DND-41 (cell line): ENCODE measurements at places on chromosomes 6 and 20.

DNA sequence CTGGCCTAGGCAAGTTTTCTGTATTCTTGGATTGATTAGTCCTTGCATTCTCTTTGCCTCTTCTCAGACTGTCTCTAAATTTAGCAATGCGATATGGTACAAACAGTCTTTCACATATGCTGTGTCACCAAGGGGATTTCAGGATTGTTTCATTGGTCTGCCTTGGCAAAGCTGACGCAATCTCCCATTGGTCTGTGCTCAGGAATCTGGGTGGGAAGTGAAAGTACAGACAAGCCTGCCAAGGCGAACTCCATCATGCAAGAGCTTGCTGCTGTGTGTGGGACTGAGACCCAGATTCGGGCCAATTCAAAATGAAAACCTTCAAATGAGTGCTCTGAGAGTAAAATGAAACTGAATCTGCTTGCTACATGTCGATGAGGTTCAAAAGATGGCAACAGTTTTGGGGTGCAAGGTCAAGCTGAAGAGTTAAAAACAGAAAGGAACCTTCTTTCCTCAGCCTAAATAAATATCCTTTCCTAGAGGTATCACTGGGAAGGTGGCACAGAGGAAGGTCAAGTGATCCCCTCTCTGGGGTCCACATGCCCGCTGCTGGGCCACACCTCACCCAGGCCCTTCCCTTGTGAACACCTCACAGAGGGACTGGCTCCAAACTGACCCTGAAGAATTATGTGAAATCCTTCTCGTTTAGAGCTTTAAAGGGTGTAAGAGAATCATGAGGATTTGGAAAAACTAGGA, 198.8 kb upstream of the PREP start:
- no peak for DNase-seq

- no peak for DNase-seq
Measured at GRCh38 chr6:83958241-83958685, 75.3 kb upstream of the MRAP2 start.

DNA sequence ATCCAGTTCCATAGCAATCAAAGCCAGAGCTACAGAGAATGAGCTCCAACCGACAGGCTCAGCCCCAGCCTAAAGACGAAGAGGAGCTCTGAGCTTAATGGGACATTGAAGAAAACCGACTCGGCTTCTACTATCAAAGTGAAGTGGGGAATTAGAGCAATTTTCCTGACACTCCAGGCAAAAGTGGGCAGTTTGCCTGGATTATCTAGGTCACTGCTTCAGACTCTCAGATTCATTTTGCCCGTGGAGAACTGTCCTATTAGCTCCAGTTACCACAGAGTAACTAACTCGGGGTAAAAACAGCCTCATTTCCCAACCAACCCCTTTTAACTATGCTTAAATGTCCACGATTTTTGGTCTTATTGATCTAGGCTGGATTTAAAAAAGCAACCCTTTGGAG, 592.1 kb upstream of the NRSN1 start:
- no peak for DNase-seq

- no peak for DNase-seq
Measured at GRCh38 chr6:104585646-104586045, 274.1 kb downstream of the HACE1 start.

DNA sequence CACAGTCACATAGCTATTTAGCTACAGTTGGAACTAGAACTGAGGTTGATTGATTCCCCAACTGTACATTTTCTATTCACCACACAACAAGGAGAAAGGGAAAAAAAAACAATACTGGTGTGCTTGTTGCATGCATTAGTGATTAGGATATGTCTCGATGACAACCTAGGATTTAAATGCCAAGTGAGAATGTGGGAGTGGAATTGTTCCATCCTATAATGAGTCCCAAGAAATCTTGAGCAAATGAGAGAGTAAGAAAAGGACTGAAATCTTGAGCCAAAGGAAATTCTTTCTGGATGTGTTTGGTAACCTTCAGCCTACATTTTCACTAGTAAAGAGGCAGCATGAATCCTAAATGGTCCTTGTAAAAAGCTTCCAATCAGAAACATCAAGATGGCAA, 232.7 kb downstream of the HIVEP2 start:
- DNase-seq, result no peak

DNA sequence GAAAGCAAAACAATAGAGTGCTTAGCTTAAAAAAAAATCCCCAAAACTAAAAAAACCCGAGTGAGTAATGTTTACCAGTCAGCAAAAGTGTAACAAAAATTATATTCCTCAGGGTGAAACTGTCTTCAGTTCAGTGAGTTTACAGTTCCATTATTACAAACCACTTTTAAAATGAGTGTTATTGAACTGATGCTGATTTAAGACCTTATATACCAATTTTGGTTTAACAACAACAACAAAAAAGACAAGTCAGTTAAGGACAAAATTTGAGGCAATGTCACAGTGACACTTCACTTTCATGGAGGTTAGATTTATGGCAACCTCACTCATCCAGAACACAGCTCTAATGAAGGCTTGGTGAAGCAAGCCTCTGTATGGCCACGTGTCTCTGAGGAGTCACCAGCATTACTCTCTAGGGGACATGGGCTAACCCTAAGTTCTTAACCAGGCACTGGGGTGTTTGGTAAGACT, 630.8 kb downstream of the PHF3 start:
- DNase-seq, result no peak

DNA sequence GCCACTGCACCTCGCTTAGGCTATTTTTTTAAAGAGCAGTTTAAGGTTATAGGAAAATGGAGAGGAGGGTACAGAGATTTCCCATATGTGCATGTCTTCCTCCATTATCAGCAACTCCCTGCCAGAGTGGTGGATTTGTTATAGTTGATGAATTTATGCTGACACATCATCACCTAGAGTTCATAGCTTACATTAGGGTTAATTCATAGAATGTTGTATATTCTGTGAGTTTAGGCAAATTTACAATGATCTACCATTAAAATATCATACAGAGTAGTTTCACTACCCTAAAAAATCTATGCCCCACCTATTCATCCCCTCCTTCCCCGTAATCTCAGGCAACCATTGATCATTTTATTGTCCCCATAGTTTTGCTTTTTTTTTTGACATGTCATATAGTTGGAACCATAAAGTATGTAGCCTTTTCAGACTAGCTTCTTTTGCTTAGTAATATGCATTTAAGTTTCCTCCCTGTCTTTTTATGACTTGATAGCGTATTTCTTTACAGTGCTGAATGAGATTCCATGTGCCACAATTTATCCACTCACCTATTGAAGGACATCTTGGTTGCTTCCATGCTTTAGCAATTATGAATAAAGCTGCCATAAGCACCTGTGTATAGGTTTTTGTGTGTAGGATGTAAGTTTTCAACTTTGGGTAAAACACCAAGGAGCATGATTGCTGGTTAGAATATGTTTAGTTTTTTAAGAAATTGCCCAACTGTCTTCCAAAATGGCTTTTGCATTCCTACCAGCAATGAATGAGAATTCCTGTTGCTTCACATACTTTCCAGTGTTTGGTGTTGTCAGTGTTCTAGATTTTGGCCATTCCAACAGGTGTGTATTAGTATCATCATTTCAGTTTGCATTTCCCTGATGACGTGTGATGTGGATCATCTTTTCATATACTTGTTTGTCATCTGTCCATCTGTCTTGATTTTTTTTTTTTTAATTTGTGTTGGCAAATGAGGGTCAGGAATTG, 60.2 kb downstream of the NCOA3 start:
- no peak for DNase-seq

DNA sequence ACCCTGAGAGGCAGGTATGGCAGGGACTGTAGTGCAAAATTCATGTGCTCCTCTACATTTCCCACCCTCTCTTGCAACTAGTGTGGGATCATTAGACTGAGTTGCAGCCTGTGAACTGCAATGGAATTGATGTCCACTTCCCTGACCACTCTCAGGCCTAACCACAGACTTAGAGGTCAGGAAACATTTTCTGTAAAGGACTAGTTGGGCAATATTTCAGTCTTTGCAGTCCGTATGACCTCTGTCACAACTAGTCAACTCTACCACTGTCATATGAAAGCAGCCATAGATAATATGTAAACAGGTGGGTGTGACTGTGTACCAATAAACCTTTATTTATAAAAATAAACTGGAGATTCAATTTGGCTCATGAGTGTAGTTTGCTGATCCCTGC, 134.4 kb upstream of the TOP1 start:
- DNase-seq, result no peak

DNA sequence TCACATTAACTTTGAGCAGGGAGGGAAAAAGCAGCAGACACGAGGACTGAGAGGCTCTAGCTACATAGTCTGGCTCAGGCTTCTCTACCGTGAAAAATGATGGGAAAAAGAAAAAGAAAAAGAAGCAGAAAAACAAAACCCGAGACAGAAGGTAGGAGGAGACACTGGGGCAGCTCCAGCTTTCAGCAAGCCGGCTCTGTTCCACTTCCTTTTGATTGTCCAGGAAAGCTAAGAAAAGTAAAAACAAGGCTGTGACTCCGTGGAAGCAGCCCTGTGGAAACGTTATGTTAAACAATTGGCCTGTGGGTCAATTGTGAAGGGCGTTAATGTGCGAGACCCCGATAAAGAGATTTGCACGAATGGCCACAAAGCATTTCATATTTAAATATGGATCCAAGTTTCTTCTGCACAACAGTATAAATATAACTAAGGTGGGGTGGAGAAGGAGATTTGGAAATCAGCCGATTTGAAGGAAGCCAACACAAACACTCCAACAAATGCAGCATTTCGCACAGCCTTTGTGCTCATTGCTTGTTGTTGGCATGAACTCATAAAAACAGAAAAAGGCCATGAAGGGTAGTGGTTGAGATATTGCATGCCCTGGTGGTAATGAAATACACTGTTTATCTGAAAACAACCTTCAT, 236.9 kb upstream of the JAG1 start:
- no peak for DNase-seq
